ENCODE measurements at places on chromosomes 7 and 10.

DNA sequence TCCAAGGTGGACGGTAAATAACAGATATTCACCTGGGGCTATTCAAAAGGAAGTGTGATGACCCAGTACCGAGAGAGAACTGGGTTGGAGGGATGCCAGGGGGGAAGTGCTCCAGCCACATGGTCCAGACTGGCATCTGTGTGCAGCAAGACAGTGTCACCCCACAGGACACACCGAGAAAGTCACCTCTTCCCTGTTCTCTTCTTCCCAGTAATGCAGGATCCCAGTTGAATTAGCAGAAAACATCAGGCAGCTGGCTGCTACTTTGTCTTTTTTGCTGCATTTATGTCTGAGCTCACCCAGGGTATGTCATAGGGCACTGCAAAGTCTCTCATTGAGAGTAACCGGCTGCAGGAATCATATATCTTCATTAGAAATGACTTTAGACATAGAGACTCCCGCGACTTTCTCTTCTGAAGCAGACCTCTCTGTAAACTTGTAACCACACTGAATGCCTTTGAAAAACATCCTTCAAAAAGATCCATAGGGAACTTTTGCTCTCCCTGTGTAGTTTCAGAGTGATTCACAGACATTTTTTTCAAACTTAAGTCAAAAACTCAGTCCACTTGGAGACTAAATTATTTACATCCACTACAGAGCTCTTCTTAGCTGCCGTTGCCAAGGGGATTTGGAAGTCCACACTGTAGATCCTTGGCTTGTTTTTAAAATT, 609.0 kb upstream of the DPP6 start:
- no peak for DNase-seq

- DNase-seq = no peak
Measured at GRCh38 chr7:103580031-103580430, 134.0 kb upstream of the SLC26A5 start.

DNA sequence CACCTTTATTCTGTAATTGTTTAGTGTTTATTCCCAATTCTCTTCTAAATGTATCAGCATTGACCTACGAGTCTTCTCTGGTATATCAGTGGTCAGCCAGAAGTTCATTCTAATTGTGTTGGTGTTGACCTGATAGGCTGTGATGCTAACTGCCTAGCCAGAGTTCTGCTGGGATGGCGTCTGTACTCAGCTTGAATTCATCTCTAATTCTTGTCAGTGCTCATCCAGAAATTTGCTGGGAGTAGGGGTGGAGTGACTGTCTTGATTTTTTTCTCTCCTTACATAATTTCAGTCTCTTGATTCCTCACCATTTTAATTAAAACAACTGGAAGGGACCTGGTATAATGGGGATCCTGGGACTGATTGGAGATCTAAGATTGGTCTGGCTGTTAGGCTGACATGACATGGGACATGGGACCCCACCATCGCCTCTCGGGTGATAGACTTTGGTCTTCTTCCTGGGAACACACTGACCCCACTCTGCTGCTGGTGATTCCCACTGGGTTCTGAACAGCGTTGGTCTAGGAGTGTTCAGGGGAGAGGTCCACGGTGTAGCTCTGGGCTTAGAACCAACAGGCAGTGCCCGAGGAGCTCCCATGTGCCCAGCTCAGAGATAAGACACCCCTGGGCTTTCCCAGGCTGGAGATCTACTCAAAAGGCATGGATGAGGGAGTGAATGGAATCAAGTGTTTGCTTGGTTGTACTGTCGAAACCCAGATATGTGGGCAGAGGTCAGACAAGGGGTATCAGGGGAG, 3.8 kb downstream of the NEURL1 start:
- DNase-seq = no peak

GRCh38 chr10:100792574-100792973, 47.2 kb downstream of the PAX2 start:
- no peak for DNase-seq

DNA sequence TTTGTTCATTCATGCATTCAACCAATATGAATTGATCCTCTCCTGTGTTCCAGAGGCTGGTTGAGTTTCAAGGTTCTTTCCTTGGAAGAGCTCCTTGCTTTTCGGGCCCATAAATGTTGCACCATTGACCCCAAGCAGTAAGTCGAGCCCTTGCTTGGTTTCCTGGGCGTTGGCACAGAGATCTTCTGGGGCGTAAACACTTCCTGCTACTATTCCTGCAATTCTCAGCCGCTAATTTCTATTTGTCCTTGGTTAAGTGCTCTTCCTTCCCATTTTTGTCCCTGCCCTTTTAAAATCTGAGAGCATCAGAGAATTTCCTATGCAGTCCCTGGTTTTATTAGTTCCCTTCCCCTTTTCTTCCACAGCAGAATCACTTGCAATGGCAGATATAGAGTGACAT, 44.1 kb upstream of the ADRB1 start:
- DNase-seq = no peak

- DNase-seq = no peak
Measured at GRCh38 chr10:72906446-72906845, 12.9 kb downstream of the OIT3 start.

- DNase-seq = no peak
Measured at GRCh38 chr10:123016228-123016627, 7.4 kb downstream of the ACADSB start.

DNA sequence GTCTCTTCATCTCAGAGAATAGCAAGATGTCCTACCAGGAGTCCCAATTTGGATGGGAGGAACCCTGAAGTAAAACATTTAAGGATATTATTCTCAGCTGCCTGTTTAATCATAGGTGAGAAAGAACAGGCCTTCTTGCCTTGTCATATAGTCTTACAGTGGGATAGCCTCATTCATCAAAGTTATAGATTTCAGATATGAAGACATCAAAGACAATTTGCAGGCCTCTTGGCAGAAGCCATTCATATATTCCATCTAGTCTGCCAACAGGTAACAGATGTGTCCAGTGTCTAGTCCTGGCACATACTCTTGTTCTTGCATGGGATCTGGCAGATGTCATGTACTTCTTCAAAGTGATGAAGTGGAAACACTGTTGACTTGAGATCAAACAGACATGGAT, 601.3 kb upstream of the GHITM start:
- peak; percentile 16 for DNase-seq

- DNase-seq = no peak
Measured at GRCh38 chr10:6385665-6386064, 182.9 kb downstream of the PFKFB3 start.

DNA sequence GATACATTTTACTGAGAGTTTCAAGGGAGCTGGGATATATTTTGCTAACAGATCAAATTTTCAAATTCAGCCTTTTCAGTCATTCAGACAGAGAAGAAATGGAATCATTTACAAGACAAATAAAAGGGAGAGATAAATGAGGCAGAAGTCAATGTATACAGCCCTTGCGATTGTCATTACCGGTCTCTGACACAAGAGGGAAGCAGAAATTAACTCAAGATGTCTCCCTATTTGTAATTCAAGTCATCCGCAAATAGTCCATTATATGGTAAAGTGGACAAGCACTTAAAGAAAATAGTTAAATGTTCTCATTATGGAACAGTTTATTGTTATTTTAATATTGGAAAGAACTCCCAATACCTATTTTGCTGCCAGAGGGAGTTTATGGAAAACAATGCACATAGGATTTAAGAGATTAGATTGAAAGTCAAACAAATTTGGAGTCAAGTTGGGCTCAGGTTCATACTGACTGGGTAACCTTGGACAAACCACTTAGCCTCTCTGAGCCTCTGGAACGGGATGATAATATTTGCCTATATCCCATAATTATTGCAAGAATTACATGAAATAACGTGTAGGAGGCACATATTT, 89.3 kb upstream of the PRKCQ start:
- no peak for DNase-seq

DNA sequence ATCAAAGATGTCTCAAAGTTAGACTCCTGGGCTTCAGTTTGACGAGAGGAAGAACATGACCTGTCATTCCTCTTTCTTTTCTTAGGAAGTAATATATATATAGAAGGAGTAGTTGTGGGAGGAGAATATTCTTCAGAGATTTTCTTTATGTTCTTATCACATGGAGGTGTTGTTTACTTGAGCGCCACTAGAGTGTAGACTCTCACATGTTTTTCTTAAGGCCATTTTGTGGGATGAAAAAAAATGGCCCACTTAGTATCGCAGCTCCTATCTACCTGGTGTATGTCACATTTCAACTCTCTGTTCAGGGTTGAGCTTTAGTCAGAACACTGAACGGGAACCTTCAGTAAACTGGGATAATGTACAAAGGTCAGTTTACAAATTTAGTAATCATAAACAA, 645.2 kb downstream of the PHTF2 start:
- no peak for DNase-seq

GRCh38 chr7:77651575-77652162, 44.6 kb upstream of the RSBN1L start:
- no peak for DNase-seq

GRCh38 chr7:30920021-30920583, 8.4 kb downstream of the AQP1 start:
- peak; percentile 66 for DNase-seq

GRCh38 chr7:45267262-45267661, 109.7 kb downstream of the RAMP3 start:
- DNase-seq = no peak

- DNase-seq = no peak
Measured at GRCh38 chr7:109579901-109580300, 1010.2 kb downstream of the DNAJB9 start.

- no peak for DNase-seq
Measured at GRCh38 chr10:132485391-132485790, 52.2 kb upstream of the INPP5A start.

DNA sequence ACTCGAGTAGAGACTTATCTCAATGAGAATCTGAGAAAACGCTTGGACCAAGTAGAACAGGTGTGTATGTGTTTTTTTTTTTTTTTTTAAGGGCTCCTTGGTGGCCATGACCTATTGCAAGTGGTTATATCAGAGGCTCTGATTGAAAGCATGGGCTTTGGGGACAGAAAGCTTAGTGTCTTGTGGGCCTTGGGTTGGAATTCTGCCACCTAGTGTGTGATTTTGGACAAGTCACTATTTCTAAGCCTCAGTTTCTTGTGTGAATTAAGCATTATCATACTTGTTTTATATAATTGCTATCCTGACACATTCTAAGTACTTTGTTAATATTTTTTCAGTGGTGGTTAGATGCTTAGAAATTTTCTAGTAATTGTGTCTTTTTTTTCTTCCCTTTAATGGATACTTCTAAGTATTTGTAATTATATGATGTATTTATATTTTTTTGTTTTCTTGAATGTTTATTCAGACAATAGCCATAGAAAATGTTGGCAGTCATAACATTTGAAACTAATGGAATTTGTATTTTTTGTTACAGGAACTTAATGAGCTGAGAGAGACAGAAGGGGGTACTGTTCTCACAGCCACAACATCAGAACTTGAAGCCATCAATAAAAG, 33.1 kb downstream of the SMC3 start:
- DNase-seq = peak; percentile 2

- DNase-seq = peak; percentile 1
Measured at GRCh38 chr7:105935250-105935649, 27.8 kb upstream of the CDHR3 start.

GRCh38 chr7:41967156-41967555, 264.3 kb upstream of the INHBA start:
- no peak for DNase-seq

GRCh38 chr10:13624630-13625029, 37.9 kb downstream of the PRPF18 start:
- no peak for DNase-seq

- DNase-seq = no peak
Measured at GRCh38 chr10:43128958-43129706, 9.1 kb upstream of the CSGALNACT2 start.

All from NCI-H446 (cell line).